ENCODE measurements at places on chromosomes 6 and 20.

DNA sequence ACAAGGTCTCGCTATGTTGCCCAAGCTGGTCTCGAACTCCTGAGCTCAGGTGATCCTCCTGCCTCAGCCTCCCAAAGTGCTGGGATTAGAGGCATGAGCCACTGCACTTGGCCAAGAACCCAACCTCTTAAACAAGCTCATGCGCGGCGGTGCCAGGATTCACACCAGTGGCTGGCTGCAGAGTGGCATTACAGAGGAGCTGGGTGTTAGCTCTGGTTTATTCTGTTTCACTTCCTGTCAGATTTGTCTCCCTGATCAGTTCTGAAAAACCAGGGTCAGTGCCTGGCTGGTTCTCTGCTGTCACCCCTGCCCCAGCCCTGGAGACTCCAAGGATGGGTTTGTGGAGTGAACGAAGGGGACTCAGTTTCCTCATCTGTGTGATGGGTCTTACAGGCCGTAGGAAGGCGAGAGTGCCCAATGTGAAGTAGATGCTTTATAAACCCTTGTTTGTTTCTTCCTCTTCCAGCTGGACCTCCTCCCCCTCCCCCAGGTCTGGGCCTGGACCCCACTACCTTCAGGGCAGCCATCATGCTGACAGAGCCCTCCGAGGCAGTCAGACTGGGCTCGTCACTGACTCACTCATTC is 63.4 kb downstream of the UBE2V1 start:
- DNase-seq, result no peak

DNA sequence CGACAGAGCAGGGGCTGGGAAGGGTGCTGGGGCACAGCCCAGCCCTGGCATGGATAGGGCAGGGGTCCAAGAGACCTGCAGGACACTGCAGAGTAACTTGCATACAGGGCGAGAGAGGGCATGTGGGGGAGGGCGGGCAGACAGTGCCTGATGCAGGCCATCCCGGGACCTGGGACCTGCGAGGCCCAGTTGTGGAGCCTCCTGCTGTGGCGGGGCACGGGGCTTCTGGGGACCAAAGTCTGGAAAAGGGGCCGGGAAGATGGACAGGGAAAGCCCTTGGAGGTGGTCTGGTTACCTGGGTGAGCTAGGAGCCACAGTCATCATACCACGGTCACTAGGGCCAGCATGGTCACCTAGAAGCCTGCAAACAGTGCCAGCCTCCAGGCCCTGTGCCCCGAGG is 412 bp upstream of the TUBB1 start:
- DNase-seq, result no peak

- DNase-seq, result no peak
Observed at GRCh38 chr20:3890398-3890751, 1.2 kb downstream of the PANK2 start.

GRCh38 chr6:26003102-26003694 is 40.6 kb downstream of the TRIM38 start:
- DNase-seq, result no peak

DNA sequence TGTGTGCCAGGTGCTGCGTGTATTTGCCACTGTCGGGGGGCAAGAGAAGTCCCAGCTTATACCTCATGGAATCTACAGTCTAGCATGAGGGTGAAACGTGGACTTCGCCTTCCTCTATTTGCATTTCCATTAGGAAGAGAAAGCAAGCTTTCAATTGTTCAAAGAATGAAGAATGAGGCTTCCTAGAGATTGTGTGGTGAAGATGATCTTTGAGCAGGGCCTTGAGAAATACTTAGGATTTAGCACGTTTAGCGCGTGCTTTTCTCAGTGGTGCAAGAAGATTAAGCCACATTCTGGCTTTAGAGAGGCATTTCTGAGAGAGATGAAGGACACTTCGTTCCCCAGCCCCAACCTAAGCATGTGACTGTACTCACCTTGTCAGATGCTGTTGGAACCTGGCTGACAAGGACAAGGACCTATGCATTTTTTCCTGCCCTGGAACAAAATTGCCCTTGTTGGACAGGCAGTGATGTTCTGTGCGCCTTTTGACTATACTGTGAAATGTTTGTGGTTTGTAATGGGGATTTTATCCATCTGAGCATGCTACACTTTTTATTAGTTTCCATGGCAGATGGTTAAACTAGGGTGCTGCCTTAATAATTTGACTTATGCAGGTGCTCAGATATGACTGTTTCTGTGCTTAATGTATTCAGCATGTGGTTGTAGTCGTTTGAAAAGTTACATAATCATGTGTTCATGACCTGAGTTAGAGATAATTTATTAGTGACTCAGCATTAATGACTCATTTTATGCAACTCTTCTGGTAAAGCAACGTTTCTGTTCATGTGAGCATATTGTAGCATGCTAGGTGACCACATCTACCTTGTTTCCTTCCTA is 10.7 kb downstream of the TULP4 start:
- no peak for DNase-seq

DNA sequence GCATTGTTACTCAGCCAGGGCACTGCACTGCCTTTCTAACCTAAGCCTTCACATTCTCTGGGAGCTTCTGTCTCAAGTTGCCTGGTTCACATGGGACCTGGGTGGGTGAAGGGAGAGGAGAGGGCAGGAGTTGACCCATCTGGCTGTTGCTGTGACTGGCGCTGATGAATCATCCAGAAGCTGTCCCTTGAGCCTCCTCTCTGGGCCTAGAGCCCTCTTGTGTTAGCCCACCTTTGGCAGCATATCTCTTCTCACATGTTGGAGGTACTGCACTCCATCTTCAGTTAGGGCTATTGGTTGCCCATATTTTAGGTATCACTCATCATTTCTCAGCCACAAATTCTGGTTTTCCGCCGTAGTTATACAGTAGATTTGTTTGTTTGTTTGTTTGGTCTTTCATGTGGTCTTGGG is 19.8 kb downstream of the XRN2 start:
- DNase-seq, result no peak

GRCh38 chr6:121434037-121434770 is 1.2 kb upstream of the GJA1 start:
- DNase-seq, result no peak

GRCh38 chr6:115969930-115970273 is 90.8 kb downstream of the FRK start:
- no peak for DNase-seq

- DNase-seq, result no peak
Observed at GRCh38 chr6:151005896-151006632, 140.6 kb downstream of the MTHFD1L start.

DNA sequence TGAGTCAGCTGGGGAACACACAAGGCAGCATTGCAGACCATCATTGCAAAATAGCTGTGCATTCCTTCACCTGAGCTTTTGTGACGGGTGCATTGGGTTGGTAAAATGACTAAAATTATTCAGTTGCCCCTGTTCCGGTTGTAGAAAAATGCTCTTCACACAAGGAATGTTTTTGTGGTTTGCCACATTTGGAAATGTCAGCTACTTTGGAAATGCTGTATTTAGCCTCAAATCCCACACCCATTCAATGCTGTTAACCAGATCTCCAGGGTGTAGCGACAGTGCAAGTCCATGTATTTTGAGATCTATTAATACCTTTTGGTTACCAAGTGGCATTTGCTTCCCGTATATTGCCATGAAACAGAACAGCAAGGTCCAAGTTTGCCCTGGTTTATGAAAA is 201.2 kb downstream of the FOXA2 start:
- no peak for DNase-seq

- DNase-seq, result no peak
Observed at GRCh38 chr20:16709017-16709416, 20.8 kb upstream of the SNRPB2 start.

DNA sequence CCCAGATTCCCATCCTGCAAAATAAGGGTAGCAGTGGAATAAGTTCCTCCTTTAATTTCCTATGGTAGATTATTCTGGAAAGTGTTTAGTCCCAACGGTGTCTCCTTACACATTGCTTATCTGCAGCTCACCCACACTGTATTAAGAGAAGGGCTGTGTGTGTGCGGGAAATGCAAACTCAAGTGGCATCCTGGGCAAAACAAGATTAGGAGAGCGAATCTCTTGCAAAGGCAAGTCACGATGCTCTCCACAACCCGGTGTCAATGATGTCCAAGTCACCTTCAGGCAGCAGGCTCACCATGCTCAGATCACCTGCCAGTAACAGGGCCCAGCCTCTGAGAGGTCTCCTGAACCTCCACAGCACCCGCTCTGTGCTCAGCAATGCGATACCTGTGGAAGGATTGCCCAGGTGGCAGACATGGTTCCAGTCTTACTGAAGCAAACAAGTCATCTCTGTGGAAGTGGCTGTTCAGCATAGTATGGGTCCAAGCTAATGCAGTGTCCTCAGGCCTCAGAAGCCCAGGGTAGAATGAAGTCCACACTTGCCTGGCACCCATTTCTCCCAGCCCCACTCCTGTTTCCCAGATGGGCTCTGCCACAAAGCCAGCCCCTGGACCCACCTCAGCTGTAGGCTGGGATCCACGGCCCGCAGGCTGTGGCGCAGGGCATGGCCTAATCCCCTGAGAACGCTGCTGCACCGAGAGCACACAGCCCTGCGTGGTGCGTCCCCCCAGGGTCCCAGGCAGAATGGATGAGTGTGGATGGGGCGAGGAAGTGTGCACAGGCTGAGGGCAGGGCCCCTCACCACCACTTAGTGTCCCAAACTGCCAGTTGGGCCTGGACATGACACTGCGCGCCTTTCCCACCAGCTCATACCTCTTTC is 101.2 kb downstream of the PXDC1 start:
- no peak for DNase-seq

DNA sequence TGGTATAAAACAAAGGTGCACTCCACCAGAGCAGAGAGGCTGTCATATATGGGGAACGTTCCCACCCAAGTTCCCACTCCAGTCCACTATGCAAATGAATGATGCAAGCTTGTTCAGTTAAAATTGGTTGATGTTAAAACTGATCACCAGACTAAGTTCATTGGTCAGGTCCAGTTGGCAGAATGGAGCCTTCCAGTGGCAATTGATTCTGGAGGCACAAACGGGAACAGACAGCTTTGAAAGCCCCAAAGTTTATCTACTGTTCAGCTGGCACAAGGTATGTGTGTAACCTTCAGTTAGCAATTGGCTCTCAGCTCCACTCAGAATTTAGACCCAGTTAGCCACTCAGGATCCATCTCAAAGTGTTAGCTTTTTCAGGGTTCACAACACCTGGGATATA is 119.4 kb upstream of the CEP85L start:
- DNase-seq, result no peak

DNA sequence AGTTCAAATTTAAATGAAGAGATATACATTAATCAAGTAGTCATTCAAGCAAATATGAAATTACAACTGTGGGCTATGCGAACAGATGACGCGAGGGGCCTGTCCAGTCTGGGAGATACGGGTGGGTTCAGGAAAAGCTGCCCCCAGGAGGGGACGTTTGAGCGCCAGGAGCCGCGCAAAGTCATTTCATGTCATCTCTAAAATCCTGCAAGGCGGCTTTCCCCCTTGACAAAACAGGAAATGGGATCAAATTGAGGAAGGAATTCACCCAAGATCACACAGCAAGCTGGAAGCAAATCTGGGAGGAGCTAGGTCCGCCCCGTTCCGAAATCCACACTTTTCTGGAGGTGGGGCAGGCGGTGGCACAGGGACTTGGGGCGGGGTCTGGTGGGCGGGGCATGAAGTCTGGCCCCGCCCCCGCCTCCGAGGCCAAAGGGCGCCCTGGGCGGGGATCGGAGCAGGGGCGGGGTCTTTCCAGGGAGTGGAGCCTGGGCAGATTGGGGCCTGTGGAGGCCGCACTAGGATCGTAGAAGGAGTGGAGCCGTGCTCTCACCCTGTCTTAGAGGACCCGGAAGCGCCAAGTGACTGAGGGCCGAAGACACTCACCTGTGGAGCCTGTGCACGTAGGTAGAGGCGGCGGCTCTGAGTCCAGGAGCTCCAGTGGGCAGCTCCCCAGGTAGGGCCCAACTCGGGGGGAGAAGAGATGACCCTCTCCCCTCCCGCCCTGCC is at the start of gene LPIN3:
Gene LPIN3, plus strand, starts transcription at position 495 of the 729 bp plus-strand sequence. CDS start 4,983 bp downstream, outside the sequence.
- peak; percentile 33 for DNase-seq

GRCh38 chr6:13438126-13438525 is 49.3 kb downstream of the GFOD1 start:
- DNase-seq, result no peak

GRCh38 chr6:7042654-7043545 is 64.9 kb upstream of the RREB1 start:
- DNase-seq, result no peak

DNA sequence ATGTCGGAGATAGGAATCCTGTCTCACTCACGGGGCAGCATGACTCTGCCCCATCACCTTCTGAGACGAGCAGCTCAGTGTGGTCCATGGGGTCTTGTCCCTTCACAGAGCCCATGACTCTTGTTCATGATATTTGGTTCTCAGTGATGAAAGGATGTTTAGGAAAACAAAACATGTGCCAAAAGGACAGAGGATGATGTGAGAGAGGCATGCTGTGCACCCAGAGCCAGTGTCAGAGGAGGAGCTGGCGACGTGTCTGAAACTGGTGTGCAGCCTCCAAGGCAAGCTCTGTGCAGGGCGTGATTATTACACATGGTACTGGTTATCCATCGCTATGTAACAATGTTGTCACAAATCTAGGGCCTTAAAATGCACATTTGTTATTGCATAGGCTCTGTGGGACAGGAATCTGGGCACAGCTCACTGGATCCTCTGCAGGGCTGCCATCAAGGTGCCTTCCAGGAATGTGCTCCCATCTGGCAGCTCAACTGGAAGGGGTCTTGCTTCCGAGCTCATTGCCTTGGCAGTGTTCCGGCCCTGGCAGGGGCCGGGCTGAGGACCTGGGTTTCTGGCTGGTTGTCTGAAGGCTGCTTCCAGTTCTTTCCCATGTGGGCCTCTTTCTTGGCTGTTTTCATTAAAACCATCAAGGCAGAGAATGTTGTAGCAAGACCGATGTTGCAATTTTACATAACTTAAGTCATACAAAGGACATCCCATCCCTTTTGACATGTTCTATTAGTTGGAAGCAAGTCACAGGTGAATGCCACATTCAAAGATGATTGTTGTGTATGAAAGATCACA is 175.4 kb downstream of the ERMARD start:
- DNase-seq, result no peak

DNA sequence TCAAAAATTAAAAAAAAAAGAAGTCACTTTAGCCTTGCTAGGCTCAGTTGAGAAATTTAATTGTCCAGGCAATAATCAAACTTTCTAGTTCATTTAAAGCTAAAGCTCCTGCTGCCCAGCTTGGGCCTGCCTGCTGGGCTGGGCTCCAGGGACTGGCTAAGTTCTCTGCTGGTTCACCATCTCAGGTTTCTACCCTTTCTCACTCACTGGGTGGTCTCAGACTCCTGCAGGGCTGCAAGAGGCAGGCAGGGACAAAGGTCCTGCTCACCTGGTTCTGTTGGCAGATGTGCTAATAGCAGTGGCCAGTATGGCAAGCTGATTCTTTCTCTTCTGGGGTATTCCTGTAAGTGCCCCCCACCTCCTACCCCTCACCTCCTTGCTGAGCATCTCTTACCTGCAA is 21.2 kb upstream of the RTF2 start:
- no peak for DNase-seq

GRCh38 chr6:148525453-148525852 is 182.8 kb downstream of the SASH1 start:
- no peak for DNase-seq

- no peak for DNase-seq
Observed at GRCh38 chr20:22805219-22805618, 220.8 kb upstream of the FOXA2 start.

- DNase-seq, result peak; percentile 57
Observed at GRCh38 chr20:51541189-51542032, 1.1 kb downstream of the NFATC2 start.
